Left ventricle myocardium inferior (tissue), 1 donor: ENCODE measurements at places on chromosomes 6 and 20.

DNA sequence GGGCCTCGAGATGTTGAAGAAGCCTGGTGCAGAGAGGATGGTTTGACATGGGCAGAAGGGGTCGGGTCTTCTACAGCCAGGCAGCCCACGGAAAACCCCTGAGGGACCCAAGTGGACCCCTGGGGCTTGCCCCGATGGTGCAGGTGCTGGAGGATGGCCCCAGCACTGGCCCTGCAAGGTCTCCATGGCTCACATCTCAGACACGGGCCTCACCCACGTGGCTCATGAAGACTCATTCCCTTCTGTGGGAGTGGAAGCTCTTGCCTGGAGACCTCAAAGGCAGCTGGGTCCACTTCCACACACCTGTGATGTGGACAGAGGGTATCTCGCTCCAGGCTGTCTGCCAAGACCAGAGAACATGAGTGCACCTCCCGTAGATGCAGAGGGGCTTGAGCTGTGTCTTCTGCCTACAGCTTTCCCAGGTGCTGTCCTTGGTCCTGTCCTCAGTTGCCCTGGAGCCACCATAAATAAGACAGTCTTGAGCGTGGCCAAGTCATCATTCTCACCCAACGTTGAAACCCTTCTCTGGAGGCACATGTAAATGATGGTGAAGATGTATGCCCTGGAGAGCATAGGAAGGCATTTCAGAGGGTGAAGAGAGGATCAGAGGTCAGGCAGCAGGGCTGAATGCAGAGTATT is 108.0 kb downstream of the SYNDIG1 start:
- DNase-seq: no peak

DNA sequence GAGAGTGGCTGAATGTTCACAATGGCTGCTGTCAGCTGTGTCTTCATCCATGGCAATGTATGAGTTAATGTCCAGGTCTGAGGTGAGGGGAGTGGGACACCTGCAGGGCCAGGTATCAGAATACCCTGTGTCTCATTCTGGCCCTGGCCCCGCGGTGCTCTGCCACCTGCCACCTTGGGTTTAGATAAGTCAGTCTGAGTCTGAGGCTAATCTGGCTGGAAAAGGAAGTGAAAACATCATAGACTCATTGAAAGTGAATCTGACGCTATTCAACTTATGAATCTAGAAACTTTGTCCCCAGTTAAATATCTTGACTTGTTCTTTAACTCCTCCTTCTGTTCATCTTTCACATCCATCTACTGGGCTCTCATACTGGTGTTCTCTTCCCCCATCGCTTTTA is 267.1 kb upstream of the JAG1 start:
- no peak for DNase-seq

- DNase-seq: no peak
Measured at GRCh38 chr6:122429323-122429722, 29.9 kb downstream of the HSF2 start.

DNA sequence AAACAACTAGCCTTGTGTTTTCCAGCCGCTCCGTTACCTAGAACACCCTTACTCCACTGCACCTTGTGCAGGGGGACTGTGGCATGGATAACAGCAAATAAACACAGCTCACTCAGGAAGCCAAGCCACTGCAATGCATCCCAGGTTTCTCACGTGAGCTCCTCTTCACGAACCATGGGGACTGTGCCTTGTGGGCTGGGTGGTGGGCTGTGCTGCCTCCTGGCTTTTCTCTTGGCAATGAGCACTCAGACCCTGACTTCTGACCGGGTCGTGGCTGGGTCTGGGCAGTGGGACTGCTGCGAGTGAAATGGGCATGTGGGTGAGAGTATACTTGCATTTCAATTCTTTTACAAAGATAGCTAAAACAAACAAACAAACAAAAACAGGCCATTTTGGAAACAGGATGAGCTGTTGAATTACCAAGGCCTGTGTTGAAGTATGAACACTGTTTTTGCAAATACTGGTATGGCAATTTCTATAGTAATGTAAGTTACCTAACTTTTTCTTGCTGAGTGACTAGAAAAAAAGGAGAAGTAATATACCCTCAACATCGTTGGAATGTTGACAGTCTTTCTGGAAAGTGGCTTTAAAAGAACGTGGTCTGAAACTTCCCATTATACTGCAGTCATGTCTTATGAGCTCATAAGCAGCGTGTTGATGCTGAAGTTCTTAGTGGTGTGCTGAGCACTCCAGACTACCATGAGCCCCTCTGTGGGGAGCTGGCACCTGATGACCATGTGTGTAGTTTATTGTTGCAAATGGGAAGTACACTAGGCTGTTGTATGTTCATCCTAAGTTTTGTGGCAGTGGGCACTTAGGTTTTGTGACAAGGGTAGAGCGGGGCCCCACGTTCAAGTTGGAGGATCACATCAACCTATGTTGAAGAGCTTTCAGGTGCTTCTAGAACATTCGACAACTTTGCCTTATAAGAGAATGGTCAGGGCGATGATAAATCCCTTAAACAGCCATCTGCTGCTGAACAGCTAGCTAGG is 120.4 kb downstream of the ARMC2 start:
- no peak for DNase-seq

DNA sequence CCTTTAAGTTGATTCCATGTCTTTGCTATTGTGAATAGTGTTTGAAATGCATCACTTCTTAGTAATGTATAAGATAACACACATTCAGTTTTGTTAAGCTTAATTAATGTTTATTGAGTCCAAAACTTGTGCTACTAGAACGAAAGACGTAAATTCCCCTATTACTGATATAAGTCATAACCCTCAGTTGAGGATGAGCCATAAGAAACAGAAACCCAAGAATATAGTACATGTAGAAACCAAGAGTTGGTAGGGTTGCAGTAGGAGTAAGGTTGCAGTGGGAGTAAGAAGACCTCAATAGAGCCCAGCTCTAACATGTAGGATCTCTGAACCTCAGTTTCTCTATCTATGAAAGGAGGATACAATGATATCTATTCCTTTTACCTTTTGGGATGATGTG is 19.3 kb downstream of the CITED2 start:
- DNase-seq: no peak

- DNase-seq: peak; percentile 79
Measured at GRCh38 chr6:27374824-27375612, 13.5 kb upstream of the ZNF391 start.

- no peak for DNase-seq
Measured at GRCh38 chr6:114569669-114570068, 226.8 kb upstream of the HS3ST5 start.

GRCh38 chr20:10264166-10264558 is 45.5 kb downstream of the SNAP25 start:
- no peak for DNase-seq

DNA sequence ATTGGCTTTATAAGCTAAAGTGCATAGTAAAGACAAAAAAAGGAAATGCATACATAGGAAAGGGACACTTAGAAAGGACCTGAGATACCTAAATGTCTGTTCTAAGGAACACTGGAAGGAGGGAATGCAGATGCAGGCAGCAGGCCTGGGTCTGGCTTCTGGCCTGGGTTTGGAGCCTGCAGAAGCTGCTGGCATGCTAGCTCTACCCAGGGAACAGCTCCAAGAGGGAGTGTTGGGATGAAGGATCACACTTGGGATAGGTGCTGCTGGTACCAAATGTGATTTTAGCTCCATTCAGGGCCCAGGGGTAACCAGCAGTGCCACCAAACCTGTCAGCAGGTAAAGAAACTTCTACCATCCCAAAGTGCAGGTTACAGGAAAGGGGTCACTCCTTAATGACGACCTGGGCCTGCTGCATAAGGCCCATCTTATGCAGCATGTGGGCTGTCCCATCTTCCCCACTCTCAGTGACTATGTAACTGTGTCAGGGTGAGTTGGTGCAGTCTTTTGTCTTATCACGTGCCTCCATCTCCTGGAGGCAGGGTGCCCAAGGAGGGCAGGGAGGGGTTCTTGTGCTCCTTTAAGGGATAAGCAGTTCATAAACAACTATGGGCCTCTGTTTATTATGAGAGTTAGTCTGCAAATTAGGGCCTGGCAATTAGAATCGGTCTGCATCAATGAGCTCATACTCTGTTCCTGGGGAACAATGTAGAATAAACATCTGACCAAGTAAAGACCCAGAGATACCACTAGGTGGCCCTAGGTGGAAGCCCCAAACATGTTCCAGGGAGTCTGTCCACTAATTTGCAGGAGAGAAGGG is 26.9 kb downstream of the DDX27 start:
- DNase-seq: peak; percentile 23

DNA sequence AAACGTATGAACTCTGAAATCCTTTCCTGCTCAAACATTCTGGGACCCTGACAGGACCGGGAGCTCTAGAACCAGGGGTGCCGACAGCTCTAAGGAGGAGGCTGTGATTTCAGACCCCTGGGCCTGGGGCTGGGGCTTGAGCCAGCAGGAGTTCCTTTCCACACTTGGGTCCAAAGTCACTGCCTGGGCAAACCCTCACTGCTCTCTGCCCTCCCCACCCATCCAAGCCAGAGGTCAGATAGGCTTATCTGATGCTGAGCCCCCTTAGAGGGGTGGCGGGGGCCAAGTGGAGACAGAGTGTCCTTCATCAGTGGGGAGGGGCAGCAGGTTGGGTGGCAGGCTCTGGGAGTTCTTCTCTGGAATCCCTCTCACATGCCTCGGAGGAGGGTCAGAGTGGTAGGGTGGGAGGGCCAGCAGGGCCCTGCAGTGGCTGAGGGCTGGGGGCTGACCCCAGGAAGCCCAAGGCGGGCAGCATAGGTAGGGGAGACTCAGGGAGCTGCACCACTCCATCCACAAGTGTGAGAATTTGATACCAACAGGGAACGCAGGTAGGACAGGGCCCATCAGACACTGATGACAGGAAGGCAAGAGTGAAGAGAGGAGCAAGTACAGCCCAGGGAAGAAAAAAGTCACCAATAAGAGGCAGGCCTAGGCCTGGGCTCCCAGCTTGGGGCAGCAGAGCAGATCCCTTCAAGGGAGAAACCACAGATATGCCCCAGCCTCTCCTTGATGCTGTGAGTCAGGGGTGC is 121.0 kb downstream of the MRPL14 start:
- DNase-seq: no peak

DNA sequence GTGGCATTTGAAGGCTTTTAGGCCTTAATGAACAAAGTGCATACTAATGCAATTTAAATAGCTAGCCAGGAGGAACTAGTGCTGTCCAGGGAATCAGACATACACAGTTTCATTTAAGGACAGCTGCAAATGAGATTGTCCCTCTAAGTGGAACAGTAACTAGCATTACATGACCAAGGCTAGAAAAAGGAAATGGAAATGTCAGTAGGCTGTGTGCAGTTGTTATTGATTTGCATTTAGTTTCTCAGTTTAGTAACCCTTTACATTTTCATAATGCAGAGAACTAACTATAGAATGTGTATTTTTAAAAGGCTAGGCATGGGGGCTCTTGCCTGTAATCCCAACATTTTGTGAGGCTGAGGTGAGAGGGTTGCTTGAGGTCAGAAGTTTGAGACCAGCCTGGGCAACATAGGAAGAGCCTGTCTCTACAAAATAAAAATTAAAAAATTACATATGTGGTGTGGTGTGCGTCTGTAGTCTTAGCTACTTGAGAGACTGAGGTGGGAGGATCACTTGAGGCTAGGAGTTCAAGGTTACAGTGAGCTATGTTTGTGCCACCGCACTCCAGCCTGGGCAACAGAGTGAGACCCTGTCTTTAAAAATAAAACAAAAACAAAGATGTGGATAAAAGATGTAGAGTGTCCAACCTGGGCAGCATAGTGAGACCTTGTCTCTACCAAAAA is 468.0 kb downstream of the UTRN start:
- no peak for DNase-seq

GRCh38 chr6:169647637-169648036 is 54.2 kb downstream of the WDR27 start:
- DNase-seq: no peak

DNA sequence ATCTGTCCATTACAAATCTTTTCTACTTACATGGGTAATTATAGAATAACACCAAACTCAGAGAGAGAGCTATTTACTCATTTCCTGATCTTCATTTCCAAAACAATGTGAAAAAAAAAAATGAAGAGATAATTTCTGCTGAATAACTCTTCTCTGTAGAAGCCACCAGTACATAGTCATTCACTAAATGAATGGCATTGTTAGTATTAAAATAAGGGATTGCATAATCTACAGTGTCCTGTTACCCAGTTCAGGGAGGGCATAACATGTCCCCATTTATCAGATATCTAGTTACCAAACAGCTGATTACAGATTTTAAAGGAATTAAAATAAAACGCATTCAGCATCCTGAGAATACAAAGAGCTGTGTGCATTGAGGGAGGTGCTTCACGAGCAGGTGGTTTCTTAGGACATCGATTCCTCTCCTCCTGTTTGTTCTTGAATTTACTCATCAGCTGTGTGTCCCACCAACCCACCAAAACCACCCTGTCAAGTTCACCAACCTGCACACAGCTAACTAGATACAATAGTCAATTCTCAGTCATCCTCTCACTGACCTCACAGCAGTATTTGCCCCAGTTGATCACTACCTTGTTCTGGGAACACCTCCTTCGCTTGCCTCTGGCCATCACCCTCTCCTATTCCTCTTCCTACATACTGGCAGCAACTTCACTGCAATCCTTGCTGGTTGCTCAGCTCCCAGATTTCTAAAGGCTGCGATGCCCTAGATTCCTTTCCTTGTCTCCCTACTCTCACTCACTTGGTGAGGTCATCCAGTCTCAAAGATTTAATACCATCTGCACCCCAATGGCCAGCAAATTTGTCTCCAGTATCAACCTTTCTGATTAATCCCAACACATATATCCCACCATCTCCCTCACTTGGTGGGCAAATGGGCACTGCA is 18.7 kb downstream of the CNKSR3 start:
- DNase-seq: no peak

DNA sequence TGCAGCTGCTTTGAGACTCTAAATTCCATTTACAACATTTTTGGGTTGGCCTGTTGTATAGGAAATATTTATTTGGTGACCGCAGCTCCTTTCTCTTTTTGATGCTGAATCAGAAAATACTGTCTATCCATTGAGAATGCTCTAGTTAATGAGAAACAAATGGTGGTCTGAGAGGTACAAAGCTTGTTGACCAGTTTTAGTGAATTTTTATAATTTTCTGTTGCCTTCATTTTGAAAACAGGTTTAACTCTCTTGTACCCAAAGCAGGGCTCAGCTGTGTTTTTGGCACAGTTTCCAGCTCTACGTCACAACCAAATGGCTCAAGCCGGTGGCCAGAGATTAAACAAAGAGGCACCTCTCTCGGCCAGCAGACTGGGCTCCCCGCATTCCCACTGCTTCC is 113.2 kb downstream of the FNDC1 start:
- no peak for DNase-seq

DNA sequence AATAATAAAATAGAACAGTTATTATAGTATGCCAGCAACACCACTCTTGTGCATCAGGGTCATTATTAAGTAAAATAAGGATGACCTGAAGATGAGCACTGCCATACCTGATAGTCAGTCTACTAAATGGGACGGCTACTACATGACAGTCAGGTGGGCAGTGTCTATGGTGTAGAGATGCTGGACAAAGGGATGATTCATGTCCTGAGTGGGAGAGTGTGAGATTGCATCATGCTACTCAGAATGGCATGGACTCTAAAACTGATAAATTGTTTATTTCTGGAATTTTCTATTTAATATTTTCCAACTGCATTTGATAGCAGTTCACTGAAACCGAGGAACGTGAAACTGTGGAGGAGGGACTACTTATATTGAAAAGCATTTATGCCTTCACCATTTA is 38.8 kb downstream of the SNX9 start:
- DNase-seq: no peak

GRCh38 chr6:14278446-14278845 is 160.9 kb downstream of the CD83 start:
- no peak for DNase-seq
